Right lobe of liver (tissue), 6 donors: ENCODE measurements at places on chromosomes 12 and 14. TPM values are rescaled to one million over a fixed set of nuclear protein-coding genes. Genes with fewer than 3 reads are reported as not detected.
A peak's percentile ranks its signal among the peaks of the same experiment; 100 is the strongest.

DNA sequence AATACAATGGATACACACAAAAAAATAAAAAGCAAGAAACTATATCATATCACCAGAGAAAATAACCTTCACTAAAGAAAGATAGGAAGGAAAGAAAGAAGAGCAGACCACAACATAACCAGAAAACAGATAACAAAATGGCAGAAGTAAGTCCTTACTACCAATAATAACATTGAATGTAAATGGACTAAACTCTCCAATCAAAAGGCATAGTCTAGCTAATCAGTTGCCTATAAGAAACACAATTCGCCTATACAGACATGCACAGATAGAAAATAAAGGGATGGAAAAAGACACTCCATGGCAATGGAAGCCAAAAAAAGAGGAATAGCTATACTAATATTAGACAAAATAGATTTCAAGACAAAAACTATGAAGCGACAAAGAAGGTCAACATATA lies 8.9 kb upstream of the TAS2R30 start:
- no peaks in the 10 kb centered on the region for H3K36me3 ChIP-seq
- no peak overlapping the region for H3K4me3 ChIP-seq
- no peak overlapping the region for H3K27ac ChIP-seq
- H3K27me3 ChIP-seq = no peaks in the 10 kb centered on the region
- H3K4me1 ChIP-seq = no peaks in the 10 kb centered on the region

DNA sequence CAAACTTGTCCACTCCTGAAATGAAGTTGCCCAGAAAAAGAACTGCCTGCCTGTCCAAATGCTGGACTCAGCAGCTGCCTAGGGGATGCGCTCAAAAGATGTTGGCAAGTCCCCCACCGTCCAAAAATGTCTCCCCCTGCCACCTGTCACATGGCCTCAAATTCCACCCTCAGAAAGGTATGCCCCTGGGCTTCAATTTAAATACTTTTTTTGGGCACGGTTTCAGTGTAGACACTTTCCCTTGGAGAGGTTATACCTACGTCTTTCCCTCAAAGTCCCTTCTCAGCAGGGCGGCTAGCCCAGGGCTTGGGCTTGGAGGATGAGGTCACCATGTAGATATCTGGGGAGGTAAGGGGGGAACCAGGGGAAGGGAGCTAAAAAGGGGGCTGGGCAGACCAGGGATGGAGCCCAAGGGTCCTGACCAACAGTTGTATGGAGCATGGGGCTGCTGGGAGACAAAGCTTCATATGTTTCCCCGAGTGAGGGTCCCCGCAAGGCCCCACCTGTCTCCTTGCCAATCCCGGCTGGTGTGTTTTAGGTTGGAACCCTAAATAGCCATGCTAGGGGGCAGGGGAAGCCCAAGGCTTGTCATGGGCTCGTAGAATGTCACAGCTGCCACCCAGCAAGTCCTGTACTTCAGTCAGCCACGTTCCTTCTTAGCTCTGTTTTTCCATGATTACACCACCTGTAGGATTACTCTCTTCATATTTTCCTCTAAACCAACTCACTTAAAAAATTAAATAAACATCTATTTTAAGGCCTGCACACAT lies 131.2 kb upstream of the TBX3 start:
- H3K36me3 ChIP-seq = no peaks in the 10 kb centered on the region
- no peak overlapping the region for H3K4me3 ChIP-seq
- H3K27ac ChIP-seq = no peak overlapping the region
- no peak for DNase-seq
- no peaks in the 10 kb centered on the region for H3K27me3 ChIP-seq

DNA sequence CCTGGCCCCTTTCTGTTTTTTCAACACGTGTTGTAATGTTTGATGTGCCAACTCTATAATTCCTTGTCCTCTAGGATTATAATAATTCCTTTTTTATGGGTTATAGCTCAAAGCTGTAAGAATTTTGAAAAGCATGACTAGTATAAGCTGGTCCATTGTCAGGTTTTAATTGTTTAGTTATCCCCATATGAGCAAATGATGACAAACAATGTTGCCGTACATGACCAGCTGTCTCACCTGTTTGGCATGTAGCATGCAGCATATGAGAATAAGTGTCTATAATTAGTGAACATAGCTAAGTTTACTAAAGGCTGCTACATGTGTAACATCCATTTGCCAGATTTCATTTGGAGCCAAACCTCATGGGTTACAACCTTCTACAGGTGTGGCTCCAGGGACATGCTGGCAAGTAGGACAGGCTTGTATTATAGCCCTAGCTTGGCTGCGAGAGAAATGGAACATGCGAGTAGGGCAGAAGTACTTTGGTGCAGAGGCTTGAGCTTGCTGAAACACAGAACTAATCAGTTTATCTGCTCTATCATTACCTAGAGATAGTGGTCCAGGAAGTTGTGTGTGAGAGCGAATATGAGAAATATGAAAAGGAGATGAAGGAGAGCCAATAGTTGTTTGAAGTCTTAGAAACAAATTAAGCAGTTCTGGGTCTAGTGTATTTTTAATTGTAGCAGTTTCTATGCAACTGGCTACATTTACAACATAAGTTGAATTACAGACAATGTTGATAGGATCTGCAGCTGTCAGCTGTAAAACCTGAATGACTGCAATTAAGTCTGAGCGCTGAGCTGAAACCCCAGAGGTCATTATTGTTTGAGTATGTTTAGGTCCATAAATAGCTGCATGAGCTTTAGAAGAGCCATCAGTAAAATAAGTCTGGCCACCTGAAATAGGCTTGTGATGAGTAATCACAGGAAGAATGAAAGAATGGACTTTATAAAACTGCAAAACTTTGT lies 22.6 kb upstream of the MAPKAPK5 start:
- no peaks in the 10 kb centered on the region for H3K36me3 ChIP-seq
- peak; percentile 7 for DNase-seq
- no peak overlapping the region for H3K4me3 ChIP-seq
- no peak overlapping the region for H3K27ac ChIP-seq
- H3K27me3 ChIP-seq = no peaks in the 10 kb centered on the region

The HIF1A gene
- 30.7 TPM for total RNA-seq

The KRT79 gene
- total RNA-seq = not detected

DNA sequence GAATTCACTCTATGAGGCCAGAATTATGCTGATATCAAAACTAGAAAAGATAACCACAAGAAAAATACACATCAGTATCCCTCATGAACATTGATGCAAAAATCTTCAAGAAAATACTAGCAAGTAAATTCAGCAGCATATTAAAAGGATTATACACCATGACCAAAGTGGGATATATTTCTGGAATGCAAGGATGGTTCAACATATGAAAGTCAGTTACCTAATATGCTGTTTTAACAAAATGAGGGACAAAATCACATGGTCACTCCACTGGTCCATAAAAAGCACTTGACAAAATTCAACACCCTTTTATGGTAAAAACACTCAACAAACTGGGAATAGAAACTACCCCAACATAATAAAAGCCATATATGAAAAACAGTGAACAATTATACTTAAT lies 40.3 kb downstream of the TECPR2 start:
- no peak overlapping the region for H3K27ac ChIP-seq
- no peaks in the 10 kb centered on the region for H3K4me1 ChIP-seq
- no peaks in the 10 kb centered on the region for H3K36me3 ChIP-seq
- no peak for DNase-seq

The SSPN gene
- total RNA-seq = 1.2 TPM

DNA sequence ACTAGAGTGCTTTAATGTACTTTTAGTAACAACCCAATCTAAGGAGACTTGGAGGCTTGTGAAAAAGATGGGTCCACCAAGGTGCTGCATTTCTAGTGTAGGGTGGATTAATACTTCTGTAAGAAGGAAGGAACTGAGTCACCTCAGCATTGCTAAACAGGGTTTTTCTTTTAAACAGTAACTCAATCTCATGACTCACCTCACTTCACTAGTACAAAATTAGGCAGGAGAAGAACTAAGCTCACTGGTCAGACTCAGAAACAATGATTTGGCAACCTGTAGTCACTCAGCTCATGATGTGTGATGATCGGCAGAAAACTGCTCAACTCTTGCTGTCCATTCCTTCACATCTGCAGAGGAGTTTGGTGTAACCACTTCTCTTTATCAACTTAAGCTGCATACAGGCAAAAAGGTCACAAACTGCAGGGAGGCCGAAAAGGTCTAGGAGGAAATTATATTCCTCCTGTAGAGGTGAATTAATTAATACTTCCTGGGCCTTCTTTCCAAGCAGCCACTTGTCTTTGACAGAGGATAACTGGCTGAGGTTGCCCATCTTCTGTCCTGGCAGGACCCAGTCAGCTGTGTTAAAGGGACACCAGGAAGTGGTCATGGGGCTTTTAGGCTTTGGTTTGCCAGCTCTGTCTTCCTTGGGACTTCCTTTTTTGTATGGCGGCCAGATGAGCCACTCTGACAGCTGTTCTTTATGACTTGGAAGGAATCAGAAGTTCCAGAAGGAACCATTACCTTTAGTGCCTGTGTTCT lies 466.9 kb downstream of the FUT8 start:
- no peak overlapping the region for H3K4me3 ChIP-seq
- no peak overlapping the region for H3K27ac ChIP-seq
- no peaks in the 10 kb centered on the region for H3K27me3 ChIP-seq
- no peaks in the 10 kb centered on the region for H3K36me3 ChIP-seq
- no peaks in the 10 kb centered on the region for H3K4me1 ChIP-seq

GRCh38 chr12:103272949-103273348 lies 222.8 kb downstream of the C12orf42 start:
- H3K4me1 ChIP-seq = no peaks in the 10 kb centered on the region
- no peak overlapping the region for H3K4me3 ChIP-seq
- H3K27ac ChIP-seq = no peak overlapping the region
- no peaks in the 10 kb centered on the region for H3K36me3 ChIP-seq

DNA sequence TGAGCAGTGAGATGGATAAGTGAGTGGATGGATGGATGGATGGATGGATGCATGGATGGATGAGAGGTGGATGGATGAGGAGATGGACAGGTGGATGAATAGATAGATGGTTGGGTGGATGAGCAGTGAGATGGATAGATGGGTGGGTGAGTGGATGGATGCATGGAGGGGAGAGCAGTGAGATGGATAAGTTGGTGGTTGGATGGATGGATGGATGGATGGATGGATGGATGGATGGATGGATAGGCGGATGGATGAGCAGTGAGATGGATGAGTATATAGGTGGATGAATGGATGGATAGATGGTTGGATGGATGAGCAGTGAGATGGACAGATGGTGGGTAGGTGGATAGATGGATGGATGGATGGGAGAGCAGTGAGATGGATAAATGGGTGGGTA lies 30.6 kb downstream of the LRRC74A start:
- no peak overlapping the region for H3K27ac ChIP-seq
- no peaks in the 10 kb centered on the region for H3K27me3 ChIP-seq
- H3K4me3 ChIP-seq = no peak overlapping the region
- no peak for DNase-seq

DNA sequence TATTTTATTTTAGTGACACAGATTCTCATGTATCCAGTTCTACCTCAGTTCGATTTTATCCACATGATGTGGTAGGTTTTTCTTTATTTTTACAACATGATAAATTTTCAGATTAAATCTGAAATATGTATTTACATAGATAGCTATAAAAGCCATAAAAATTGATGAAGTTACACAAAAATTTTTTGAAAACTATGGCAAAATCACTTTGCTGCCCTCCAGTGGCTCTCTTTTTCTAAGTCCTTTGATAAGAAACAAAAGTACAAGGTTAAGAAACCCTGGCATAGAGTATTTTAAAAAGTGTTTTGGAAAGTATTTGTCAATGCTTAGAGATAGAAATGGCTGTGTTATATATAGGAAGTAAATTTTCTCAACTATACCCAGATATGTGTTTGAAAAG lies 104.2 kb downstream of the PCNX1 start:
- DNase-seq = no peak
- H3K4me1 ChIP-seq = no peaks in the 10 kb centered on the region
- no peaks in the 10 kb centered on the region for H3K36me3 ChIP-seq
- H3K27me3 ChIP-seq = no peaks in the 10 kb centered on the region
- no peak overlapping the region for H3K4me3 ChIP-seq
